ENCODE measurements at places on chromosomes 16 and 17.

- DNase-seq, result no peak
Measured at GRCh38 chr16:89716916-89717687, 3.6 kb downstream of the VPS9D1 start.

- no peak for DNase-seq
Measured at GRCh38 chr17:32833076-32833475, 43.8 kb downstream of the MYO1D start.

DNA sequence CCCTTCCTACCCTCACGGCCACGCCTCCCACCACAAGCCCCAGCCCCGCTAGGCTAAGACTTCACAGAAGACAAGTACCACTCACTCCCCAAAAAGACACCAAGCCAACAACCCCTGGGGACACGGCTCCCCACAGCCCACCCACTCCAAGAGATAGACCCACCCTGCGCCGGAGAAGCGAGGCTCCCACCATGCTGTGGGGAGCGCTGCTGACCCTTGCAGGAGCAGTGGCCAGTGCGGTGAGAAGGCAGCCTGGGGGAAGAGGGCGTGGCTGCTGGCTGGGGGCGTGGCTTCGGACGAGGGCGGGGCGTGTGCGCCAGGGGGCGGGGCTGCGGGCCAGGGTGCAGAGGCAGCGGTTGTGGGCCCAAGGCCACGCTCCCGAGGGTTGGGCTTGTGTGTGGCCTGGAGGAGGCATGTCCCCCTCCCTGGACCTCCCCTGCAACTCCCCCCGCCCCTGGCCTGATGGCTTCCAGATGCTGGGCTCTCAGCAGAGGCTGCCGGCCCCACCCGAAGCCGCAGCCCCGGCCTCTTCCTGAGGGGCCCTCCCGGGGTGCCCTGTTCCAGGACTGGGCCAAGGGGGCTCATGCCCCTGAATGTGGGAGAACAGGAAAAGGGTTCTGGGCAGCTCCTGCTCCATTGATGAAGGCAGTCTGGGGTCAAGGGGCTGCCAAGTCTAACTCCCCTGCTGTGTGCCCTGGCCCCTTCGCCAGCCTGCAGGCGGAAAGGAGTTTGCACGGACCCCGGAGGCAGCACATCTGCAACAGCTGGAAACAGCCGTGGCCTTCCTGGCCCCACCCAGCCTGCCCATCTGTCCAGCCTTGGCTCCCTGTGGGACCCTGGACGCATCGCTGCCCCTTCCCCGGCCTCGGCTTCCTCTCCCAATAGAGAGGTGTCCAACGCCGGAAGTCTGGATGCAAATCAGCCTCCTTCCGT lies 9.1 kb downstream of the TFAP4 start:
- DNase-seq, result peak; percentile 95

DNA sequence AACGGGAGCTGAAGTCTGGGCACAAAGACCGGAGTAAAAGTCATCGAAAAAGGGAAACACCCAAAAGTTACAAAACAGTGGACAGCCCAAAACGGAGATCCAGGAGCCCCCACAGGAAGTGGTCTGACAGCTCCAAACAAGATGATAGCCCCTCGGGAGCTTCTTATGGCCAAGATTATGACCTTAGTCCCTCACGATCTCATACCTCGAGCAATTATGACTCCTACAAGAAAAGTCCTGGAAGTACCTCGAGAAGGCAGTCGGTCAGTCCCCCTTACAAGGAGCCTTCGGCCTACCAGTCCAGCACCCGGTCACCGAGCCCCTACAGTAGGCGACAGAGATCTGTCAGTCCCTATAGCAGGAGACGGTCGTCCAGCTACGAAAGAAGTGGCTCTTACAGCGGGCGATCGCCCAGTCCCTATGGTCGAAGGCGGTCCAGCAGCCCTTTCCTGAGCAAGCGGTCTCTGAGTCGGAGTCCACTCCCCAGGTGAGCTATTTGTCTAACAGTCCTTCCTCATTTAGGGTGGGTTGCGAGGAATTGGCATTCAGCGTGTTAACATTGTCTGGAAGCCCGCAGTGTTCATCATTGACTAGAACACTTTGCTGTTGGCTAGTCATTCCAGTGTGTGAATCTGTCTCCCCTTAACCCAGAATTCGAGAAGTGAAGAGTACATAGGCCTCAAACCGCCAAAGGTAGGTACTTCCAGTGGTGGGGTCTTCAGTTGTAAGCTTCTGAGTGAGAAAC lies 1.5 kb downstream of the CDK12 start:
- DNase-seq, result no peak

DNA sequence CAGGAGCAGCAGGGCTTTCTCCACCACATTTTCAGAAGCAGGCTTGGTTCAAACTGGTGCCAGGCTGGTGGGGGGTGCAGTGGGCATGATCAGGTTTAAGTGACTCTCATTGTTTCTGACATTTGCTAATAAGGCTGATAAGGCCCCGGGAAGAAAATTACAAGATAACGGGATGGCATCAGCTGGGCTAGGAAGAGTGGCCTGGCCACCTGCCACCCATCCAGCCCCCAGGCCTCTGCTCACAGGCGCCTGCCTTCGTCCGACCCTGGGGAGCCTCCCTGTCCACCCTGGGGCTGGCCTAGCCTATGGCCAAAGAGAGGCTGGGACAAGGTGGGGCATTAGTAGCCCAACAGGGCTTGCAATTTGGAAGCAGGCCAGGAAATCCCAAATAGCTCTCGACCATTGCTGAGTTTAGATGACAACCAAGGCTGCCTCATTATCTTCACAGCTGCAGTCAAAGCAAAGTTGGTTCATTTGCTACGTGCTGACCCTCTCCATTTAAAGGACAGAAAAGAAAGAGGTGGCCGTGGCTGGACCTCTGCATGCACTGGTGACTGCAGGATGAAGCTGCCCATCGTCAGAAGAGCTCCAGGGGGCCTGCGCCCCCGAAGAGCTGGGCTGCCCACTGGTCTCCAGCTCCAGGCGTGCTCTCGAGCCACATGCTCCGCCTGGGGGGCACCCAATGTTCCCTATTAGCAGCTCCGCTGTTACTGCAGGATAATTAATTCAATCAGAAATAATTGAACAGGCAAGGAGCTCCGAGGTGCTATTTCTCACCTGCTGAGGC lies 44.9 kb downstream of the PEMT start:
- DNase-seq, result no peak

- no peak for DNase-seq
Measured at GRCh38 chr16:7124701-7125100, 207.9 kb upstream of the RBFOX1 start.

- no peak for DNase-seq
Measured at GRCh38 chr17:41762841-41763240, 23.7 kb downstream of the JUP start.

DNA sequence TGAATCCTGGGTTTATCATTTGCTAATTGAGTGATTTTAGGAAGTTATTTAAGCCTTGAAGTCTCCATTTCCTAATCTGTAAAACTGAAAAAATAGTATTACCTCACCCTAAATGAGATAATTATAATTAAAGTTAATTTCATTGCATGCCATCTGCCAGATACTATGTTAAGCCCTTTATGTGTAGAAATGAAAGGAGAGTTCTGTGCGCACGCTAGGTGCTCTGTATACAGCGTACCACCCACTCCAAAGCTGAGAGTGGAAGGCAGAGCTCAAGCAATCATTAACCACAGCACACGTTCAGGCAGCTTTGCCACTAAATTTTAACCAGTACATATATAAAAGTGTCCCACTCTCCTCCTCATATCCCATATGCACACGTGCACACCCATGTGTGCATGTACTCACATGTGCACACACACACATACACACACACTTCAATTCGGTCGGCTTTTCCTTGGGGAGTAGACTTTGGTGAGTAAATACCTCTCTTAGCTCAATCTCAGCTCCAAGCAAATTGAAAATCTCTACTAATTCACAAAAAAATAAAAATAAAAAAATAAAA lies 204.8 kb downstream of the GRIN2A start:
- no peak for DNase-seq

GRCh38 chr17:48545022-48545375 lies at the start of gene HOXB2:
Gene HOXB2, minus strand, starts transcription at chr17:48545109. Its CDS starts 198 bp downstream, at chr17:48544911.
- DNase-seq, result peak; percentile 72
